ENCODE measurements at places on chromosomes 3 and 15.

- no peak for DNase-seq
These were observed 159.9 kb upstream of the PFN2 start for GRCh38 chr3:150130404-150131100.

- DNase-seq, result no peak
These were observed 61.2 kb downstream of the PLD1 start for GRCh38 chr3:171749124-171749523.

- no peak for DNase-seq
These were observed 539.5 kb downstream of the NAALADL2 start for GRCh38 chr3:175398676-175399075.

GRCh38 chr3:4643904-4644547 is 150.9 kb downstream of the ITPR1 start:
- no peak for DNase-seq
